Spleen (tissue), 13 donors: ENCODE measurements at places on chromosomes 3 and 15. TPM values are rescaled to one million over a fixed set of nuclear protein-coding genes. Genes with fewer than 3 reads are reported as not detected.

DNA sequence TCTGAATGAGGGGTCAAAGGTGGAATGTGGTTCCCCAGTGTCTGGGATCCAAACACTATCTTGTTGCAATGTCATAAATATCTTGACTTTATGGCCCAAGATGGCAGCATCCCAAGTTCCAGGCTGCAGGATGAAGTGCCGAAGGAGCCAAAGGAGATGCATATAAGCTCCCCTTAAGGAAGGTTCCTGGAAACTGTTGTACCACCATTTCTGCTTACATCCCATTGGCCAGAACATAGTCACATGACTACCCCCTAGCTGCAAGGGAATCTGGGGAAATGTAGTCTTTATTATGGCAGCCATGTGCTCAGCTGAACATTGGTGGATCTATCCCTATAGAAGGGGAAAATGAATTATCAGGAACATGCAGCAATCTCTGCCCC is 54.3 kb downstream of the BDH1 start:
- DNase-seq = no peak

DNA sequence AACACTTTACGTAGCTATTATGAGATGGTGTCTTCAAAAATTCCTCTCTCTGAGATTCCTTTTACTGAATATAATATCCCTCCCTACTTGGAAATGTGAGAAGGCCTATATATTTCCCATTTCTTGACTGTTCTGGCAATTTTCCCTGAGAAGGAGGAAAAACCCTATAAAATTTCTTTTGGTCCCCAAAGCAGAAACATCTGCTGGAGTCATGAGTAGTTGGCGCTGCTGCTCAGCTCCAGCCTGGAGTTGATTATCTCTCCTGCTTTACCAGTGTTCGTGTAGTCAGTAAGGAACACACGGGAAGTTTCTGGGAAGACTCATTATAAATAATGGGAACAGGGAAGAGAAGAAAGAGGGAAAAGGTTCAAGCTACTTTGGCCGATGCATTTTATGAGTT is 680.1 kb downstream of the EPHA3 start:
- DNase-seq = no peak

DNA sequence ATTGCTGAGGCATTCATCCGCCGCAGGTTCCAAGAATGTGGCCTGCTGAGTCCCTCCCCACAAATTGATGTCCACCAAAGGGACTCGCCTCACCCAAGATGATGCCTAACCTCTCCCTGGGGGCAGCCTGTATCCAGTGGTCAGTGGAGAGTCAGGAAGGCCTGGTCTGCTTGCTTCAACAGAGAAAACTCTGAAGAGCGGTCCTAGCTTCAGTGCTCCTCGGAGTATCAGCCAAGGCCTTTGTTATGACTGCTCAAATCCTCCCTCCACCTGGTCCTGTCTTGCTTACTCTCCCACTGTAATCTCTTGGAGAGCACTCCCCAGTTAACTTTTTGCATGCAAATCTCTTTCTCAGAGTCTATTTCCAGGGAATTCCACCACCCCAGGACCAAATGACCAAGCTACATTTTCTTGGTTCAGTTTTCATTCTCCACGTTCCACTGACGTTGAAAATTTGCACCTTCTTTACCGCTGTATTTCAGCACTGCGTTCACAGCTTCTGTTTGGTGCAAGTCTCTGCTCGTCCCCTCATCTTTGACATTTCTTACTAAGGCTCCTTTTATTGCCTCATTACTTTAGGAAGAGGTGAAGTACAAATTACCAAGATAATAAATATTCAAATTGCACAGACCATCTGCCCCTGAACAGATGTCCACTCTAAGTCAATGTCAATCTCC is 22.3 kb downstream of the CMTM7 start:
- peak; percentile 63 for DNase-seq

DNA sequence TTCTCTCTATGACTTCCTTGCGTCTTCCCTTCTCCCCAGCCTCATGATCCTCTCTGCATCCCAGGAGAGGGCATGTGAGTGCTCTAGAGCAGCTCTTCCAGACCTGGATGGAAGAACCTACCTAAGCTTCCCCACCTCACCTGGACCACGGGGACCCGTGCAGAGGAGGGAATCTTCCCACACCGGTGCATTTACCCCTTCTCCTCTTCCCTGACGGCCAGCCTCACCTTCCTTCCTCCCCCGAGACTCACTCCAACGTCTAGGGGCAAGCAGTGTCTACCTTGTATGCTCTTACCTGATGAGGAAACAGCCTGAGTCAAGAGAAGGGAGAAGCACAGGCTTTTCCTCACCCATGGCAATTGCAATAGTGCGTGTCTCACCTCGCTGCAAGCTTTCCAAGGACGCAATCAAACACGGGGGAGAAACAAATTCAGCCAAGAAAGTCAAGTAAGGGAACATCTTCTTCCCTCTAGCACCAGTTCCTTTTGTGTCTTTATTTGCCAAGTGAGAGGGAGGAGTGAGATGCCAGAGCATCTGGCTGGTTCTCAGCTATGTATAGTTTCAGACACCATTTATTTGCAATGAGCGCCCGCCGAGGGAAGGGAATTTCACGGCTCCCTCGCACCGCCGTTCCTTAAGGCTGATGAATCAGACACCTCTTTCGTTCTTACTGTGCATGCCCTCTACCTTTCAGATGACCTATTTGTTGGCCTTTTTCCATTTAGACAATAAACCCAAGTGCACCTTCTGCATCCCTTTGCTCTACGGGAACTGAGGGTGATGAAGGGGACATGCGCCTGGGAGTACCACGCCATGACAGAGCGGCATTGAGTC is 1.8 kb upstream of the CCR9 start:
- DNase-seq = no peak

DNA sequence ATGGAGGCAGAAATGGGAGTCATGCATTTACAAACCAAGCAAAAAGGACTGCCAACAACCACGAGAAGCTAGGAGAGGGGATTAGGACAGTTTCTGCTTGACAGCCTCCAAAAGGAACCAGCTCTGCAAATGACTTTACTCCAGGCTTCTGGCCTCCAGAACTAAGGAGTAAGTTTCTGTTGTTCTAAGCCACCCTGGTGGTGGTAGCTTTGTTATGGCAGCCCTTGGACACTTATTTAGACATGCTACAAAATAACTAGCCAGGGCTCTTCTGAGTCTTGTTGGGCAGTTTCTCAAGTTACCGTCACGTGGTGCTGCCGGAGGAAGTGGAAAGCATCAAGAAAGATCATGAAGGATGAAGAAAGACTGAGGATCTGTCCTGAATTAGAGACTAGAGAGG is 386.5 kb downstream of the LRTM1 start:
- DNase-seq = no peak

GRCh38 chr3:25558796-25559195 is 105.9 kb downstream of the TOP2B start:
- DNase-seq = no peak

- no peak for DNase-seq
Observed at GRCh38 chr3:61610316-61610715, 48.9 kb downstream of the PTPRG start.

DNA sequence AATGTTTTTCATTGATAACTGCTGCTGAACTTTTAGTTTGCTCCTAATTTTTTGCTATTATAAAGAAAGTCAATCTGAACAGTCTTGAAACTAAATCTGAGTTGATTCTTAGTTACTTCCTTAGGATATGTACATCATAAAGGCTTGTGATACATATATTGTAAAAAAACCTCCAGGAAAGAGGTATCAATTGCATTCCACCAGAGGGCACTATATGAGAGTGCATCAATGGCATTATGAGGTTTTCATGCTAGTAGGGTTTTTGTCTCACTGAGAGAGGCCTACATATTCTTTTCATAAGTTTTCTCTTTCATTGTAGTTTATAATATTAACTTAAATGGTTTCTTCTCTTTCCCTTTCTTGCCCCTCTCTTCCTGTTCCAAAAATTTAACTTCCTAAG is 46.9 kb downstream of the PIK3R4 start:
- no peak for DNase-seq

- peak; percentile 45 for DNase-seq
Observed at GRCh38 chr15:31461375-31461774, 134.7 kb downstream of the KLF13 start.

DNA sequence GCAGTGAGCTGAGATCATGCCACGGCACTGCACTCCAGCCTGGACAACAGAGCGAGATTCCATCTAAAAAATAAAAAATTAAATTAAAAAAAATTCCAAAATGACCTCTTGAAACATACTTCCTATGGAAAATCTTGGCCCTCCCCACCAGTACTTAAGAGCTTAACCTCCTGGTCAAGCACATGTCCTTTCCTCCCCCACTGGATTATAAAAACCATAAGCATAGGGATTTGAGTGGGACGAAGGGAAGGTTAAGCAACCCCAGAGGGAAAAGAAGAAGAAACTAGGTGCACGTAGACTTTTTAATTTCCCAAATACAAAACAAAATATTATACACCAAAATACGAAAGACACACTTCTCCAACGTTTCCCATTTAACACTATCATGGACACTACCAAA is 25.3 kb downstream of the SLC4A7 start:
- no peak for DNase-seq

GRCh38 chr3:193764959-193765358 is 172.0 kb downstream of the OPA1 start:
- no peak for DNase-seq

Gene ITIH4
- total RNA-seq = 9.9 TPM

Gene FANCD2OS
- not detected for total RNA-seq

Gene IL17RD
- 1.7 TPM for total RNA-seq

Gene COL8A1
- 1.6 TPM for total RNA-seq

Gene CHRNA5
- total RNA-seq = 1.6 TPM

Gene NPAP1
- 0.06 TPM for total RNA-seq

Gene XRN1
- total RNA-seq = 87.1 TPM

Gene CGNL1
- 0.57 TPM for total RNA-seq

Gene IGSF11
- not detected for total RNA-seq

Gene LYZL4
- not detected for total RNA-seq
